ENCODE measurements at places on chromosomes 1 and 21.

DNA sequence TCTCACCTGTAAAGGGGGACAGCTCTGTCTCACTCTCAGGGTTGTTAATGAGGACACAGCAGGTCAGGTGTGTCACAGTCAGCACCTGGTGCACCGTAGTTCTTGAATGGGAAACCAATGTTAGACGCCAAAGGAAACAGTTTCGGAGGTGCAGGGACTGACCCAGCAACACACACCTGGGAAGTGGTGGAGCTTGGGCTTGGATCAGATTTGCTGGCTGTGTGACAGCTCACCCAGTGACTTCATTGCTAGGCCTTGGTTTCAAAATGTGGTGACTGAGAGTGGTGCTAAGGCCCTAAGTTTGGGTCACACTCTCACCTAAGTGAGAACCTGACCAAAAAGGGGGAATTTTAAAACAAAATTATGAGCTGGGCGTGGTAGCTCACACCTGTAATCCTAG is 34.9 kb downstream of the ALPL start:
- DNase-seq: no peak

DNA sequence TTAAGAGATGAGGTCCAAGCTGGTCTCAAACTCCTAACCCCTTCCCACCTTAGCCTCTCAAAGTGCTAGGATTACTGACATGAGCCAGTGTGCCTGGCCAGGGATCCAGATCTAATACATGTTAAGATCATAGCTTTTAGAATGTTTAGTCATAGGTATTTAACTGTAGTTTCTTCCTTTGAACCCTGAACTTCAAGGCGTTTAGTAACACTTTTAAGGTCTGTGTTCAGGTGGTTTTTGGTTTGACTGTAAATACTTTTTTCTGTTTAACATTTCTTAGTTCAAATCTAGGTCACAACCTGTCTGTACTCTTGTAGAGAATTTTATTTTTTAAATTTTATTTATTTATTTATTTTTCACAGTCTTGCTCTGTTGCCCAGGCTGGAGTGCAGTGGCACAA is 28.1 kb downstream of the RAP1A start:
- no peak for DNase-seq

DNA sequence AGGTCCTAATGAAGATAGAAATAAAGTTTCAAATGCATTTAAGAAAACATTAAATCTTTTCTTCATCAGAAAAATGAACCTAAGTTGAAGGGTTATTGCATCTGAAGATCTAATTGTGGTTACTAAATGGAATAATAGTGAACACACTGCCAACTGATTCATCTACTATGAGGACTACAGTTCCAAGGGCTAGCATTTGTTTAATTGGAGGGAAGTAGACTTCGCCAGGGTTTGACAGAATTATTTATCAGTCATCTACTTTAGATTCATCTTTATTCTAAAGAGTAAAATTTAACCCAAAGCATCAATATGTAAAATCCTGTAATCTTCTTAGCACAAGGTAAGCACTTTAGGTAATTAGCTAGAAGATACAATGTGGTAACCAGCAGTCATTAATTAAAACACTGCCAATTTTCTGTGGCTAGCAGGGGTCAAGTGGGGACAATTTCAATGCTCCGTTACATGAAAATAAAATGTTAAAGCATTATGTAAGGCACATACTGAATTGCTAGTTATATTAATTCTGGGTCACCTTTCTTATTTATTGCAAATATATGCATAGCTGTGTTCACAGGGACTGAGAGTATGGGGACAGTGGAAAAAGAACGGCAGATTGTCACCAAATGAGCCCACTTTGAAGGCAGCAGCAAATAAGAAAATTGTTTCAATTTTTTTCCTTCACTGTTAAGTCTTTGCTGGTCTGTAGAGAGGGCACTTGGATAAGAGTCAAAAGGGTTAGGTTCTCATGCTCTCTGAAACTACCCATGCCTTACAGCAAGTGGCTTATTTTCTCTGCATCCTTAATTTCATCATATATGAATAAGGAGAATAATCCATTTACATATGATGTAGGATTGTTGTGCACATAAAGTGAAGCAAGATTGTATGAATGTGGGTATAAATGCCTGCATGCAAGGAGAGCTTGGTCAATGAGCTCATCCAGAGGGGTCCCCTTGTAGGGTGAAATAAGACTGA is 416.0 kb downstream of the PCP4 start:
- no peak for DNase-seq

DNA sequence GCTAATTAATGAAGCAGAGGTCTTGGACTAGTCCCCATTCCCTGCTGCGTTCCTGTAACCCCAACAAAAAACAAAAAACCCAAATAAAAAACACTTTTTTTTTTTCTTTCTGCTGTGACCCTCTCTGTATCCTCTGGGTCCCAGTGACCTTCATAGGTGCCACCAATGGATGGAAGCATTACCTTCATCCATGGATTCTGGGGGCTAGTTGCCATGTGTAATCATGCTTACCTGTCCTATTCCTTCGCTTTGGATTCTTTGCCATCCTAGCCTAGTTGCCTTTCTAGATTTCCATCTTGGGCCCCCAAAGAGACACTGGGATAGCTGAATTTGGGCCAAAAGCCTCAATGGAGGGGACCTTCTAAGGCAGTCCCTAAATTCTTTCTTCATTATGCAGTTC is 1208.7 kb downstream of the BRINP3 start:
- no peak for DNase-seq

DNA sequence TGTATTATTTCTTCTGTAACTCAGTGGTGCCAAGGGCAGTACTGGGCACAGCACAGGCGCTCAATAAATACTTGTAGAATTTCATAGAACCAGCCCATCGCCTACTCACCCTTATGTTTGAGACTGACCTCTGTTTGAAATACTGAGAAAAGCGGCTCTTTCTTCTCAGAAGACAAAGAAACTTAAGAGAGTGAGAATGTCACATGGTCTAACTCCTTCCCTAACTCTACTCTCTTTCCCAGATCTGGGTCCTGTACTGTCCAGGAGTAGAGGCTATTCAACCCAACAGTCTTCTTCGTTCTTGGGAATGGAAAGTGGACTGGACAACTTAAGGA is 4.2 kb downstream of the IGSF8 start:
- no peak for DNase-seq

GRCh38 chr21:42983103-42983502 is 8.7 kb downstream of the PKNOX1 start:
- no peak for DNase-seq

- DNase-seq: no peak
These were observed 45.5 kb upstream of the RAVER2 start for GRCh38 chr1:64699327-64699726.

DNA sequence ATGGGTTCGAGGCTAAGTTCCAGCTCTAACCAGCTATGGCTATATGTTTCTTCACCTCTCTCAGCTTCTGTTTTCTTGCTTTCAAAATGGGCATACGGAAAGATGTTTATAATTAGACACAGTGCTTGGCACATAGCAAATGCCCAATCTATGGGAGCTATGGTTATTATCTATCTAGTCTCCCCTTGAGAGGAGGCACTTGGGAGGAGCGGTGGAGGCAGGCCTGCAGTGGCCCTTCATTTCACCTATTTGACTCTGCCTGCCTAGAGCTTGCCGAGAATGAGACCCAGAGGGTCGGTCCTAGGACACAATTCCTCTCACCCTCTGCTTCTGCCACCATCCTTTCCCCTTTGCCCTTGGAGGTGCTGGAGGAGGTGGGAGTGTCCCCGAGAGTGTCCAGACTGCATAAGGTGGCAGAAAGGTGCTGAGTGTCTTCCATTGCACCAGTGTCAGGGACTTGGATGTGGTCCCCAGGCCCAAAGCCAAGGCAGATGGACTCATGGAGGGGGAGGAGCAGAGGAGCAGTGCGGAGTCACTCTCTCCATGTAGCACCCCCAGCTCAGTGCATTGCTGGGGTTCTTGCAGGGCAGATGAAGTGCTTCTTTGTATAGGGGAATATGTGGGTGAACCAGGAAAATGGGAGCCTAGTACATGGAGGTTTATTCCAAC is 9.0 kb downstream of the LGR6 start:
- DNase-seq: no peak

DNA sequence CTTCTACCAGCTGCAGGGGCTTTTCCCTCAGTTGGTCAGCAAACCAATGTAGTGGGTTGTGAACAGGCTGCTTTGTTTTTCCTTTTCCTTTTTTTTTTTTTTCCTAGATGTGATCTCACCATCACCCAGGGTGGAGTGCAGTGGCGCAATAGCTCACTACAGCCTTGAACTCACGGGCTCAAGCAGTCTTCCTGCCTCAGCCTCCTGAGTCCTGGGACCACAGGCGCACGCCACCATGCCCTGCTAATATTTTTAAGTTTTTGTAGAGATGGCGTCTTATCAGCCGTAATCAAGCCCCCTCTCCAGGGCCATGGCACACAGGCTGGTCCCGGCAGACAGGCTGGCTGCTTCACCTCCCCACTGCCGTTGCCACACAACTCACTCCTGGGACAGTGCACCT is 3.4 kb upstream of the TRIM11 start:
- DNase-seq: no peak

DNA sequence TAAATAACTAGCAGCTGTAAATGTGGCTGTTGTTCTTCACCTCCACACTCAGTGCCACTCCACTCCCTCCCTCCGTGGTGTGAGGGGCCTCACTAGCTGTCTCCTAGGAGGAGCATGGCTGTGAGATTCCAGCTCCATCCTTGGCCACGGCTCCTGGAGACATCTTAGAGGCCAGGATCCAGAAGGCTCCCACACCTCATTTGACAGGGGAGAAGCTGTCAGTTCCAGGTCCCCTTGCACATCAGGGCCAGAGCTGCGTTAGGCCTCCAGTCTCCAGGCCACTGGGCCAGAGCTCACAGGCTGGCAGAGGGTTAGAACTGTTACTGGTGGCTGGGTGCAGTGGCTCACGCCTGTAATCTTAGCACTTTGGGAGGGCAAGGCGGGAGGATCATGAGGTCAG is 15.0 kb downstream of the PCSK9 start:
- DNase-seq: no peak

GRCh38 chr1:18642278-18643095 is 11.8 kb downstream of the PAX7 start:
- DNase-seq: no peak

DNA sequence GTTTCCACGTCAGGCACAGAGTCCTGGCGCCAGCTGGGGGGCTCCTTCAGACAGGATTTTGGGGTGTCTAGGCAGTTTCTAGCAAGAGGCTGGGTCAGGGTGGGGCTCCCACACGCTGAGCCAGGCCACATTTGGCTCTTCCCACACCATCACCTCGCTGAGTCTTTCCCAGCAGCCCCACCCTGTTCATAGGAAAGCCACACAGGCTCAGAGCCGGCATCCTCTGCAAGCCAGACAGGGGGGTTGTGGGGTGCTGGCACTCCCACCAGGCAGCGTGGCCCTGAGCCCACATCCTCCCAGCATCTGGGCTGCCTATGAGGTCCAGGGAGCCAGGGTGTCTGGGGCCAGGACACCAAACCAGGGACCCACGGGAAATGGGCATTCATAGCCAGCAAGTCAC is 2.8 kb upstream of the GPR153 start:
- no peak for DNase-seq

DNA sequence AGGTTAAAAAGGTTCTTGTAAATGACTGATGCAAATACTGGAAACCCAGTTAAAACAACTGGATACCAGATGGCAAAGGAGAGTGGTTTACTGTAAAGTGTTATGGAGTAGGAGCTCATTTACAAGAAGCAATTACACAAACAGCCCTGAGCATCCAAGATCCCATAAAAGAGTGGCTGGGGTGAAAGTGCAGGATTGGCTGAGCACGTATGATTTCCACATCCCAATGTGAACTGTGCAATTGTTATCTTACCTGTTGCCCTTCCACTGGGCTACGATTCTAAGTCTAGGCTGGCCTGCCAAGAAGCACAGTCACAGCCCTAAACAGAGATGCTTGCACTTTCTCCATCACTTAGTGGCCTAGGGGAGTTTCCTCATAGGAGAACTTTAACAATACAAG is 277.6 kb upstream of the RUNX1 start:
- DNase-seq: peak; percentile 23

DNA sequence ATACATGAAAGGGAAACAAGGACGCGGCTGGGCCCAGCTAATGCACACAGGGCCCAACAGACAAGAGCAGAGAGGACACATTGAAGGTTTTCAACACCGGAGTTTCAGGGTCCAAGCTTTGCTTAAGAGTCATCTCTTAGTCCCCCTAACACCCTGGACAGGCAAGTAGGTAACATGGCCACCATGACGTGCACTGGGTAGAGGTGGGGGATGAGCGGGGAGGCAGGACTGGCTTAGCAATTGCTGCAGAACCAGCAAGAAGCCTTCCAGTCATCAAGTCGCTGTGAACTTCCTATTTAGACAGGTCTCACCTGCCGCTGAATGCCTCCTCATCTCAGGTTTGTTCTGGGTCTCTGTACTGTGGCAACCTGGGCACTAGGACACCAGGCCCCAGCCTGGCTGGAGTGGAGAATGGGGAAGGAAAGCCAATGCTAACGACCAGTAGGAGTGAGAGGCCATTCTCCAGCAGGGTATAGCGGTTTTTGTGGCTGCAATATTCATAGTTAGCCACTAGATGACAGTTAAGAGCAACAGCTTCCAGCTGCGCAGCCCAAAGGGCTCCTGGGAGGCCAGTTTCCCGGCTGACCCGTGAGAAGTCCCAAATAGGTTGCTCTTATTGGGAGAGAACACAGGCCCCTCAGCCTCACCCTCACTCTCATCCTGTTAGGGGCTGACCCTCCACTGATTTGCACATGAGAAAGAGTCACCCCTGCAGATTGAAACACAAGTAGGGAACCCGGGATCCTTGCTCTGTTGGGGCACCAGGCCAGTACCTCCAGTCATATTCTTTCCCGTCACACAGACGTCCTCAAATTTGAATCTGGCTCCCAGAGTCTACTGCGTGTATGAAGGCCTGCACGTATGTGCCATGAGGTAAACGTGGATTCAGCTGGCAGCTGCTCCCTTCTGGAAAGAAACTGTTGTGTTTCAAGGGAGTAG is 6.0 kb upstream of the PIGC start:
- DNase-seq: peak; percentile 86

- DNase-seq: peak; percentile 35
These were observed at the start of gene SLC35F3 for GRCh38 chr1:233904633-233905415. Gene SLC35F3, plus strand, starts transcription at chr1:233904676.

DNA sequence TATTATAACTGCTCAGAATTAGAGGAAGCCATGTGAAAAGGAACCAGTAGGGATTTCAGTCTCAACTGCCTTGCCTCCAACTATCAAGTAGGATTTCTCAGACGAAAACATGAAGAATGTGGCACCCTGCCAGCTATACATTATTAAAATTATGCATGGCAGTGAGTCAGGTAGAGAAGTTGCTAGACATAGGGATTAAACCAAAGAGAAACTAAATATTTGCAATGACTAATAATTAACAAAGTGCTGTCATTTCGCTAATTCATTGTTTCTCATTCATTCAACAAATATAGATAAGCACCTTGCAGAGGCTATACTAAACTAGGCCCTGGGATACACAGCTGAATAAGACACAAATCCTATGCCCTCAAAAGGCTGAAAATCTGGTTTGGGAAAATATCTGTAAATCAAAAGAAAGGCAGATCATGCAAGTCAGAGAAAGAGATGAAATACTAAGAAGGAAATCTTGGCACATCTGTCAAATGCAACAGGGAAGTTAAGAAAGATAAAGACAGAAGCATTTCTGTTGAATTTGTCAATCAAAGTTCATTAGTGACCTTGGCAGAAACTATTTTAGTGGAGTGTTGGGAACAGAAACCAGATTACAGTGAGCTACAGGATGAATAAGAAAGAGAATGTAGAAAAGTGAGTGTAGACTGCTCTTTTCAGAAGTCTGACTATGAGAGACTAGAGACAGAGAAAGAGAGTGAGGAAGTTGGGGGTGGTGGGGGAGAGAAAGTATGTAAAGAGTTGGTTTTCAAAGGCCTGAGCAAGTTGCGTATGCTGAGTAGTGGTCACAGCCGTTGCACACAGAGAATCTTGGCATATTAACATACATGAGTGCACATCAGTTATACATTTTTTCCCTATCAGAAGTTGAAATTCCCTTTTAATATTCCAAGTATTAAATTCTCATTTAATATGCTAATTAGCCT is 14.7 kb upstream of the NBPF11 start:
- no peak for DNase-seq

GRCh38 chr1:168554603-168555483 is 11.0 kb upstream of the XCL2 start:
- DNase-seq: no peak
